Stimulated activated CD4-positive, alpha-beta T cell treated with anti-CD3 and anti-CD28 coated beads, Interleukin-15, amount 100 ng/mL, for 1 hour (primary cell): ENCODE measurements at places on chromosomes 11 and 22.

GRCh38 chr11:75493626-75494025 lies 32.1 kb downstream of the GDPD5 start:
- DNase-seq, result no peak

DNA sequence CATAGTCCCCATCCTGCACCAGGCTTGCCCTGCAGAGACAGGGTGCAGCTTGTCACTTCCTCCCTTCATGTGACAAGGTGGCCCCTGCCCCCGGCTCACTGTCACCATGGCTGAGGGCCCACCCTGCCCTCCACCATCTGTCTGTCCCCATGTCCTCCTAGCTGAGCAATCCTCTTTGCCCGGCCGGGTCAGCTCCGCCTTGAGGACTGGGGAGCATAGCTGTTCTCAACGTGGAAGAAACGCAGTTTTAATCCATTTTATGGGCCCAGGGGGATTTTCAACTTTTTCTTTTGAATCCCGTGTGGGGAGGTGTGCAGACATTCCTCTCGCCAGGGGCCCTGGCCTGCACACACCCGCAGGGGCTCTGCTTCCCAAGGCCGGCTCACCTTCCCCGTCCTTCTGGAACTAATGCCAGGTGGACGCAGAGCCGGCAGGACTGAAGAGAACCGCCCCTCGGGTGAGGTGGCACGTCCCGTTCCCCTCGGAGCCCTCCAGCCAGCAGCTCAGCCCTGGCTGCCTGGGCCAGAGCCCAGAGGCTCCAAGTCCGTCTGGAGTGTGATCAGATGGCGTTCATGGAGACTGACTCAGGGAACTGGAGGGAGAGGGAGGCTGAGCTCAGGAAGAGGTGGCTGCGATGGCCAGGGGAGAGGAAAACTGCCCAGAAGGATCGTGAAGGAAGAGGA lies 1108.7 kb downstream of the BRD1 start:
- DNase-seq, result no peak

GRCh38 chr11:11045156-11045930 lies 187.5 kb upstream of the ZBED5 start:
- no peak for DNase-seq

DNA sequence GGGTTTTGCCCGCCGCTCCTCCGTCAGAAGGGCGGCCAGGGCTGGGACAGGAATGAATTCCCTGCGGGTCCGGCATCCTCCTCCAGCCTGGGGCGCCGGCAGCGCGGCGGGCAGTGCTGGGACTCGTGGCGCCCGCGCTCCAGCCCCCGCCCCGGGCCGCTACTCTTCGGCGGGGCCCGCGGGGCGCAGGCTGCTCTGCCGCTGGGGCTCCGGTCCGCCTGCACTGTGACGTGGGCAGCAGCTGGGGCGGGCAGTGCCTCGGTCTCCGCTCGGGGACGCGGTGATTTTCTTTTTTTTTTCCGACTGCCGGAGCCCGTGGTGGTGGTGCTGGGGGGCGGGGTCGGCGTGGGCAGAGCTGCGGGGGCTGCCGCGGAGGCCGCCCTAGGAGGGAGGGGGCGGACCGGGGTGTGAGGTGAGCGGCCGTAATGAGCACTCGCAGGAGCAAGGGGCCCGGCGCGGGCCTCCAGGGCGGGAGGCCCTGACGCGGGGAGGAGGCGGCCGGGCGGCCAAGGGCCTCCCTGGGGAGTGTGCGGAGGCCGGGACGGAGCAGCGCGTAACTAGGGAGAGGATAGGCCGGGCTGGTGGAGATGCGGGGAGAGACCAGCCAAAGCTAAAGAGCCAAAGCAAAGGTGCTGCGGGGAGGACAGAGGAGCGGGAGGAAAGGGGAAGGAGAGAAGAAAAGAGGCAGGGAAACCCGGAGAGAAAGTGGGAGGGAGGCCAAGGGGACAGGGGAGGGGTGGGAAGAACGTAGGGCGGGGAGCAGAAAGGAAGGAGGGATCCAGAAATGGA lies 73.3 kb upstream of the ZBED5 start:
- peak; percentile 21 for DNase-seq
